Camera-type eye (tissue), 1 donor: ENCODE measurements at places on chromosomes 11 and 22. TPM values are rescaled to one million over a fixed set of nuclear protein-coding genes. Genes with fewer than 3 reads are reported as not detected.

Gene MMP12
- not detected for total RNA-seq

Gene ASPHD2
- 3.2 TPM for total RNA-seq

Gene ALG9
- total RNA-seq: 67.5 TPM

Gene CHRDL2
- total RNA-seq: not detected

Gene ZNF214
- 18.0 TPM for total RNA-seq

Gene RAG2
- total RNA-seq: 0.49 TPM

Gene OR51E1
- 1.2 TPM for total RNA-seq

Gene LDHAL6A
- total RNA-seq: not detected
